ENCODE measurements at places on chromosomes 11 and 22. TPM values are rescaled to one million over a fixed set of nuclear protein-coding genes. Genes with fewer than 3 reads are reported as not detected.

Gene BDNF
- 3.1 TPM for polyA plus RNA-seq

- DNase-seq: no peak
Observed at GRCh38 chr11:128026596-128026995, 560.8 kb downstream of the ETS1 start.

Gene TMA7B
- not detected for polyA plus RNA-seq

Gene CYB561A3
- 12.3 TPM for polyA plus RNA-seq

- no peak for DNase-seq
Observed at GRCh38 chr11:95767498-95767897, 22.1 kb downstream of the FAM76B start.

- DNase-seq: no peak
Observed at GRCh38 chr11:2987881-2988861, 4.0 kb downstream of the NAP1L4 start.

DNA sequence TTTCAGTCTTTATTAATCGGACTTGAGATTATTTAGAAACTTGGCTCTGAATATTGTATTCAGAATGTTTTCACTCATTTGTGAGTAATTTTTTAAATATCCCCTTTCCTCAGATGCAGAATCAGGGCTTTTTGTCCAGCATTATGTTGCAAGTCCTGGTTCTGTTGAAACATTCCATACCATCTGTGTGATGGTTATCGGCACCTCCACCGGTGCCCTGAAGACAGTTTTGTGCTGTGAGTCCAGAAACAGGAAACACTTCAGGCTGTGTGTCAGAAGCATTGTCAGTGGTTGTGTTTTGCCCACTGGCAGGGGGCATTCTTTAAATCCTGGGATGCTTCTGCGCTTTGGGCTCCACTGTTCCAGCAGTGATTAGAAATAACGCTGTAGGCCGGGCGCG lies 20.4 kb downstream of the CDPF1 start:
- no peak for DNase-seq

GRCh38 chr22:38685761-38686160 lies 4.0 kb downstream of the TOMM22 start:
- DNase-seq: no peak

Gene ATG2A
- polyA plus RNA-seq: 16.1 TPM

DNA sequence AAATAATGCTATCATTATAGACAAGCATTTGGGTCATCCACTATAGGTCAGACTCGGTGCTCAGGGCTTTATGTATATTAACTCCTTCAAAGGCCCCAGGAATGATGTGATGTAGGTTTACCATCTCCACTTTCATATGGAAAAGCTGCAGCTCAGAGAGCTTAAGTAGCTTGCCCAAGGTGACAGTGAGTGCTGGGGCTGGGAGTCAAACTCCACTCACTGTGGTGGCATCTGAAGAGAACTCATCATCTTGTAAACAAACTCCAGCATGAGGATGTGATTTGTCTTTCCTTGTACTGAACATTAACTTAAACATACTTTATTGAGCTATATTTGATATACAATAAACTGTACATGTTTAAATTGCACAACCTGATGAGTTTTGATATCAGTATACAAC lies 25.4 kb downstream of the TENM4 start:
- no peak for DNase-seq

Gene PHETA2
- polyA plus RNA-seq: 6.3 TPM

- DNase-seq: no peak
Observed at GRCh38 chr11:489610-490185, 17.3 kb downstream of the RNH1 start.

Gene MOGAT2
- not detected for polyA plus RNA-seq

Gene DNAJB7
- not detected for polyA plus RNA-seq

Gene MMP3
- polyA plus RNA-seq: not detected

DNA sequence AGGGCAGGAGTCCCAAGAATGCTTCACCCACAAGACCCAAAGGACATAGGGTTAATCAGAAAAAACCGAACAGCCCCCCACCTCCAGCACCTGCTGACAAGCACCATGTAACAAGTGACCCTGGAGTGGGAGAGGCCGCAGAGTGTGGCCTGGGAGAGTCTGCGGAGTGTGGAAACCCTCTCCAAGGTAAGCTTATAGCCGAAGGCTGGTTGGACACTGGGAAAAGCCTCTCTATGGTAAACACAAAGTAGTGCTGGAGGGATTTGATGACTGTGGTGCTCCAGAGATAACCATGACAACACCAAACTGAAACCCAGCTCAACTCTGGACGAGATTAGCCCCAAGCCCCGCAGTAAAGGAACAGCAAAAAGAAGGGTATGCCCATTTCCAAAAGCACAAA lies 19.2 kb downstream of the ASCL2 start:
- no peak for DNase-seq

GRCh38 chr11:134584001-134584561 lies 172.0 kb upstream of the B3GAT1 start:
- DNase-seq: no peak

- no peak for DNase-seq
Observed at GRCh38 chr11:68584991-68585524, 99.3 kb upstream of the GAL start.

DNA sequence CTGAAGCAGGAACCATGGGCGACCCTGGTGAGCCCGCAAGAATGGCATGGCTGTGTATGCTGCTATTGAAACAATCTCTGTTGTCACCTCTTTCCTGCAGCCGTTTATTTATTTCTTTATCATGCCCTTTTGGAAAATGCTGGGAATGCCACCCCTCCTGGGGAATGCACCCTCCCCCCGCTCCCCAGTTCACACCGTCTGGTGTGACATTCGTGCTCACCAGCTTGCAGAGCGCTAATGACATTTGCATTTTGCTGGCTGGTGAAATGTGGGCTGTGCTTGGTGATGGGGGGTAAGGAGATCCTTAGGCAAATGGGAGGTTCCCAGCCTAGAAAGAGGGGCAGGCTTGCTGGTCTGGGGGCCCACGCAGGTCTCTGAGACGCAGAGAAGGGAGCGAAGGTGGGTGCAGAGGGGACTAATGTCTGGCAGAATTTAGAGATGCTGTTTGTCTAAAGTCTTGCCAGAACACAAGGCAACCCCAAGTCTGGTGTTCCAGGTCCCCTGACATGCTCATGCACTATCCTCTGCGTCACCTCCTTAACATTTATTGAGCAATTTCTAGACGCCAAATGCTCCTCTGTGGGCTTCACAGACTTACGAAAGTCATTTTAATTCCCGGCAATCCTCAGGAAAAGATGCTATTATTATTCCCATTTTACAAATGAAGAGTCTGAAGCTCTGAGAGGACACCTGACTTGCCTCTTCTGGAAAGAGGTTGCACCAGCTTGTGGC lies 91.7 kb downstream of the TP53I11 start:
- DNase-seq: no peak

DNA sequence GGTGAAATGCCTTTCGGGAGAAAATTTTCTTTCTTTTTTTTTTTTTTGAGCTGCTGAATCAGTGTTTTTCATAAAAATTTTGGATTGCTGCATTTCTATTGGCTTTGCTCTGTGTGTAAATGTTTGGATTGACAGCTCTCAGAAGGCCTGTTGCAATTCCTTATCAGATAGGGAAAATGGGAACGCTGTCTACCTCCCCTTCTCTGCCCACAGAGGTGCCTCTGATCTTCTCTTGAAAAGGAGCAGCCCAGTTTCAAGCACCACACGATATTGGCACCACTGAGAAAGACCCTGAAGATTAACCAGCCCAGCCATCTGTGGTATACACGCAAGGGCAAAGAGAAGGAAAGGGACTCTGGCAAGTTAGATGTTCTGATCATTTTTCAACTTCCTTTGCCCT lies 1272.2 kb downstream of the LRRC4C start:
- DNase-seq: no peak

DNA sequence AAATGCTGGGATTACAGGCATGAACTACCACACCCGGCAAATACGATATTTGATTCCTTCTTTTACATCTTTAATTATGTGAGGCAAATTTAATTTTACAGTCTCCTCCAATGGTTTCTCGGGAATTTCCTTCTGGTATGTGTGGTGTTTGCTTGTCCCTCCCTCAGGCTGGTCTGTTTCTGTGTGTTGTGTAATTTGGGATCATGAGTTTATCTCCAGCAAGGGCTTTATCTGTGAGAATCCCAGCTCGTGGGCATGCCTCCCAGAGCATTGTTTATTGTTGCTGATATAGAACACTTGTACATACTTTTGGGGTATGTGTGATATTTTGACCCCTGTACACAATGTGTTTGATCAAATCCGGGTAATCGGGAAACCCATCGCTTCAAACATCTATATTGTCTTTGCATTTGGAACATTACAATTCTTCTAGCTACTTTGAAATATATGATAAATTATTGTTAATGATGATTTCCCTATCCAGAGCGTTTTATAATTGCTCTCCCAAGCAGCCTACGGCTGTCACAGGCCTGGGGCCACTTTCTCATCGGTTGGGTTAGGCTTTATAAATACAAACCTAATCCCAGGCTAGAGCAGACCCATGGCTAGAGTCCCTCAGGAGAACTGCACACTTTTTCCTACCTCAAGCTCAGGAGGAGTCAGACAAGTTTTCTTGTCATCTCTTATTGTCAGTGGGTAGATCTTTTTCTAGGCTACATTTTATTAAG lies 15.0 kb upstream of the PRR5 start:
- no peak for DNase-seq

DNA sequence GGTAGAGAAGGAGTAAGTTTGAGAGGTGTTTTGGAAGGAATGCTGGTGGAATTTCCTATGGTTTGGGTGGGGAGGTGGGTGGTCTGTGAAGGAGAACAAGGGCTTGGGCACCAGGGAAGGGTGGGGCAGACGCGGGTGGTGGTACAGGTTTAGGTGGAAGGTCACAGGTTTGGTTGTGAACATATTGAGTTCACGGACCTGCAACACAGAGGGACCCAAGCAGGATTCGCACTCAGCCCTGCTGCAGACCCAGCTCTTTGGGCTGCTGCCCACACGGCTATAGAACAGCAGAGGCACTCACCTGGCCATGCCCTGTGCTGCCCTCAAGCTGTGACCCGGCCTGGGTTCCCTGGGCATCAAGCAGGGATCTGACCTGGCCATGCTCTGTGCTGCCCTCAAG lies 33.5 kb upstream of the EMID1 start:
- no peak for DNase-seq

DNA sequence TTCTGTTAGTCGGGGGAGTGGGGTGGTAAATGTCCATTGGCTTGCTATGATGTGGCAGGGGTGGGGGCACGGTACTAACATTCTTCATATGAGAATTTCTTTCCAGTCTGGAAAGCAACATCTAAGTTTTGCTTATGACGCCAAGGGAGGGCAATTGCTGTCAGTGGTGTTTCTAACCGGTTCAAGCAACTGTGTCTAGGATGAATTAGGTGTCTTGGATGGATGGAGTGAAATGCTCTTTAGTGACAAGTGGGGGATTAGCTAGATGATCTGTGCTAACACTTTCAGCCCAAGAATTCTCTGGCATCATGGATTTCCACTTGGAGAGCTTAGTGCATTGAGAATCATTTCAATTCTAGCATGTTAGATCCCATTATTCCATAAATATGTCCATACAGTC lies 262.6 kb upstream of the SORL1-AS1 start:
- DNase-seq: no peak

GRCh38 chr11:129701706-129702105 lies 113.9 kb upstream of the TMEM45B start:
- no peak for DNase-seq

- peak; percentile 25 for DNase-seq
Observed at GRCh38 chr11:112355726-112356125, 95.1 kb upstream of the PLET1 start.

GRCh38 chr22:17827466-17827865 lies 53.2 kb upstream of the BID start:
- peak; percentile 28 for DNase-seq

Gene PRAME
- not detected for polyA plus RNA-seq

DNA sequence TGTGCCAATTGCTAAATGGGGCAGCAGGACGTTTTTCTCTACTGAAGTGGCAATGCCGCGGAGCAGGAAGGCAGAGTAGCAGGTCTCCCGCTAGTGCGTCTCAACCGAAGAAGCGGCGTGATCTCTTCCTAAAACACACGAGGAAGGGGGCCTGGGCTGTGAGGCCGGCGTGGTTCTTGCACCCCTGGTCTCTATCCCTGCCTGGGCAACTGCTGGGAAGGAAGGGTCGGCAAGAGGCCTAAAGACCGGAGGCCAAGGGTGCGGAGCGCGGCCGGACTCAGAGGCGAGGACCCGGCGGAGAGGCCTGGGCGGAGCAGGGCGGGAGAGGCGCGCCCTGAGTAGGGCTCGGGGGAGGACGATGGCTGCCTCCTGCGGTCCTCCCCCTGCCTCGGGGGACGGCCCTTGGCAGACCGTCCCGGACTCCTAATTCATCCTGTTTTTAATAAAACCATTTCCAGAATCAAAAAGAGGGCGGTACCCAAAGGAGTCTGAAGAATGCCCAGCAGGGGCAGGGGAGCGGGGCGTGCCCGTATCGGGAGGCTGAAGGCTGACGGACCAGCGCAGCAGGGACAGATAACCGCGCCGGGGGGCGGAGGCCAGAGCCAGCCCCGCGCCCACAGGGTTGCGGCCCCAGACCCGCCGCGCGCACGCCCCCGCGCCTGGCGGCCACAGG lies 572 bp upstream of the APLP2 start:
- peak; percentile 88 for DNase-seq

Gene CYTH4
- 2.5 TPM for polyA plus RNA-seq

DNA sequence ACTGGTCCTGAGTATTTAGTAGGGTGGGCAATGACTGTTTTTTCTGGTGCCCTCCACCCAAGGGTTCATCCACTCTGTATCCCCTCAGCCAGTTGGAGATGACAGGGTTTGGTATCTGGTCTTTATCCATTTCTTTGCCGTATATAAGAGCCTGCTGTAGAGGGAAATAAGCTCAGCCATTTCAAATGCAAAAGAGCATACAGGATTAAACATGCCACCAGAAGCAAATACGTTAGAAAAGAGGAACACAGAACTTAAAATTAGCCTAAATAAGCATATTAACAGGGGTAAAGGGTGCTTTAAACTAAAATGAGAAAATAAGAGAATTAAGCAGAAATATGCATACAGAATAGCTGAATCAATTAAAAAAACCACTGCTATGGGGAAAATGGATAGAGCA lies 27.8 kb upstream of the TOP3B start:
- no peak for DNase-seq

Gene RFPL1
- not detected for polyA plus RNA-seq

Gene RIC3
- polyA plus RNA-seq: 8.6 TPM

GRCh38 chr11:120339394-120339890 lies 3.2 kb downstream of the ARHGEF12 start:
- DNase-seq: peak; percentile 61
